ENCODE measurements at places on chromosomes 2 and 18. TPM values are rescaled to one million over a fixed set of nuclear protein-coding genes. Genes with fewer than 3 reads are reported as not detected.

Gene C1GALT1C1L
- total RNA-seq, result not detected

Gene MC5R
- total RNA-seq, result not detected

Gene POLE4
- total RNA-seq, result 67.8 TPM

Gene MAP2
- total RNA-seq, result not detected

Gene KCTD1
- total RNA-seq, result 4.2 TPM

- H3K4me3 ChIP-seq, result no peak overlapping the region
- H3K27me3 ChIP-seq, result no peaks in the 10 kb centered on the region
- no peaks in the 10 kb centered on the region for H3K36me3 ChIP-seq
- no peak overlapping the region for H3K27ac ChIP-seq
Observed at GRCh38 chr2:34252111-34252510, 653.0 kb upstream of the FAM98A start.
